ENCODE measurements at places on chromosomes 7 and 10. TPM values are rescaled to one million over a fixed set of nuclear protein-coding genes. Genes with fewer than 3 reads are reported as not detected.

DNA sequence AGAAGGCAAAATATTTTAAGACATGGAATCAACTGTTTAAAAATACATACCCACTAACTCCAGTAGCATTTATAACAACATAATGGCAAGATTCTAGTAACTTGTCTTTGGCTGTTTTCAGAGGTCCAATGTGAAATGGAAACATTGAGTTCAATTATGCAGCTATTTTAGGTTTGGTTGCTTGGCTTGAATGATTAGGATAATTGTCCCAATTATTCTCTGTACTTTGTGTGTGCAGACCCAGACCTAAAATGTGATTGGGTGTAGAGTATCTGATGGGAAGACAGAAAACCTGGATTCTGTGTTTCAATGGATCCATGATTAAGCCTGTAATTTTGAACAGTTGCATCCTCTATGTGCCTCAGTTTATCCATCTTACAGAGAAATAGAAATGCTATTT lies 392.7 kb upstream of the NFE2L3 start:
- DNase-seq, result no peak

ANKRD61 gene
- 0.58 TPM for total RNA-seq

CPN1 gene
- total RNA-seq, result not detected

FAM180A gene
- total RNA-seq, result not detected

- DNase-seq, result no peak
Measured at GRCh38 chr10:50990568-50991455, 83.5 kb upstream of the PRKG1 start.

DNA sequence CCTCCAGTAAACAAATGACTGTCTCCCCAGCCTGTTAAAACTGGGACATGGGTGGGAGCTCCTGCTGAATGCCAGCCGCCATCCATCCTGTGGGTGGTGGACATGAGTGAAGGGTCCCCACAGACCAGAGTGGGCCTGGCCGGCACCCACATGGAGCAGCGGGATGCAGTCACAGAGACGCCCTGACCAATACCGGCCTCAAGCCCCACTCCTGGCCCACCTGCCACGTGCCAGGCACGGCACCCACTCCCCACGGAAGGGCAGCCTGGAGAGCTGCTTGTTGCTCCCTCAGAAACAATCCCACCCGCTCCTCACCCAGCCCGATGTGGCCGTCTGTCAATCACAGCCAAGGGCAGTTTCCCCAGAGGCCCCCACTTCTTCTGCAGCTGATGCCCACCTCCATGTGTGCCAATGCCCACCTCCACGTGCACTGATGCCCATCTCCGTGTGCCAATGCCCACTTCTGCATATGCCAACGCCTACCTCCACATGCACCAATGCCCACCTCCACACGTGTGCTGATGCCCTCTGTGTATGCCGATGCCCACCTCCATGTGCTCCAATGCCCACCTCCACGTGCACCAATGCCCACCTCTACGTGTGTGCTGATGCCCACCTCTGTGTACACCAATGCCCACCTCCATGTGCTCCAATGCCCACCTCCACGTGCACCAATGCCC lies 42.8 kb upstream of the DNAAF5 start:
- no peak for DNase-seq

DNA sequence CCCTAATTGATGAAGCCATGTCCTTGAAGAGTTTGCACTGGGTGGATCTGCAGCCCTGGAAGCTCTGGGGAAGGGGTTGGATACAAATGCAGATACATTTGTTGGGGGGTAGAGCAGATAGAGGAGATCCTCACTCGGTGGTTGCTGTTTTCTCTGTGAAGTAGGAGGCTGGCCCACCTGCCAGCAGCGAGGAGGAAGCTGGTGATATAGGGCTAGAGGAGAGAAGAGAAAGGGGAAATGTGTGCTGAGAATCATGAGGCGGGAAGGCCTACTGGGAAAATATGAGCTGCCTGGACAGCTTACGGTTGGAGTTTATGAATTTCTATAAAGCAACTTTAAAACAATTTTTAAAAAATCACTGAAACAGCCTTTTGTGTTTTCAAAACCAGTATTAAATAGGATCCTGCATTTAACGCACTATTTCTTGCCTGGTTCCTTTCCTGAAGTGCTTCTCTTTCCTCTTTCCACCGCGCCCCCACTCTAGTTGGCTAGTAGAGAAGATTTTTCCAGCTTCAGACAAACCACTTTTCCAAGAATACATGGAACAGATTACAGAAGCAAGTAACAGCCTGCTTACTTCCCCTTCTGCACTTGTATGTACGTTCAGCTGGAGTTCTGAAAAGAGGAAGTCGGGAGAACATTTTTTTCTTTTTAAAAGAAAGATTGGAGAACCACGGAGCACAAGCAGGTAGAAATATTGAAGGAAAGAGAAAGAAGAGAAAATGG lies 100.6 kb upstream of the GLCCI1 start:
- DNase-seq, result no peak

- no peak for DNase-seq
Measured at GRCh38 chr7:157520249-157520648, 183.4 kb downstream of the DNAJB6 start.

GRCh38 chr10:132223156-132223590 lies 36.4 kb downstream of the DPYSL4 start:
- peak; percentile 92 for DNase-seq

MKX gene
- total RNA-seq, result not detected

BCL7B gene
- total RNA-seq, result 75.9 TPM

GRCh38 chr7:25503306-25503705 lies 275.0 kb upstream of the NPVF start:
- DNase-seq, result no peak

- DNase-seq, result no peak
Measured at GRCh38 chr7:79420464-79420863, 33.0 kb downstream of the MAGI2 start.

DNA sequence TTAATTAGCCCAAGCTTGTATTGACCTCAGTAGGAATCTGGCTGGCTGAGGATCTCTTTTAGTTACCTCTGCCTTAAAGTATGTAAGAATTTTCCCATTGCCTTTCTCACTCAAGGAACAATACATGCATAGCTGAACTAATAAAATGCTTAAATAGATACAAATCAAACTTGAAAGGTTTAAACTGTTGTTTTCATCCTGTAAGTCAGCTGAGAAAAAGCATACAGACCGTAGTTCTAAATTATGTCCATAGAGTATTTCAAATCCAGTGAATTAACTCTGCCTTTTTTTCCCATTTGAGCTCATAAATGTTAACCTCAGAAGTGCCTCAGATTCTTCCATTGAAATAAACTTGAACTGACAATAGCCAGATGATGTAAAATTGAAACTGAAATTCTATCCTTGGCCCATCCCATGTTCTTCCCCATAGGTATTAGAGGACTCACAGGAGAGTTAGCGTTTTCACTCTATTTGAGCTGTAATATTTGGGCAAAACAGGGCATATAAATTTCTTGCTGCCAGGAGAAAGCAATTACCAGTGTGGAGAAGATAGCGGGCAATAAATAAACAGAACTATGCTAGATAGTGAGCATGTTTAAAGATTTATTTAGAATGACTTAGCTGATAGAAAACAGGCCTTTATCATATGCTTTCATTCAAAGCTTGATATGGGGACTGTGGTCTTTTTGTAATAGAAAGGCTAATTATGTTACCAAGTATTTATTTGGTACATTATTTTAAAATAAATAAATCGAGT lies 163.7 kb downstream of the WNT2 start:
- no peak for DNase-seq

CALN1 gene
- total RNA-seq, result not detected

Data from activated CD4-positive, alpha-beta T cell treated with anti-CD3 and anti-CD28 coated beads, Interleukin-2, amount 10 ng/mL, durations not matched to agents 24 days and 14 days (primary cell).